ENCODE measurements at places on chromosomes 11 and 22.
A peak's percentile ranks its signal among the peaks of the same experiment; 100 is the strongest.

DNA sequence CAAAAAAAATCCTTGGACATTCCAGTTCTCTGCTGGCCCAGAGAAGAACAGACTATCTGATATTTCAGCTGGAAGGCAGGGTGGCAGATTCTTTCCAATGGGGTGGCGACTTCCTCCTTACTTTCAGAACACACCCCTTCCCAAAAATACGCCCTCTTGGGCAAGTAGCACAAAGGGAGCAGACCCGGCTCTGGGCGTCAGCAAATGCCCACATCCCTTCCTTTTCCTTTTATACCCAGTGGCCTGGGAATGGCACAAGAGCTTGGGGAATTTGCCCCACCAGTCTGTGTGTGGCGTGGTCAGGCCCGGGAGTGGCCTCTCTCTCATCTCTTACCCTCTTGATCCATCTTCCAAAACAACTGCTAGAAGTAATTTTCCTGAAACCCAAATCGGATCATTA lies 33.0 kb upstream of the NUP160 start:
- DNase-seq, result no peak

DNA sequence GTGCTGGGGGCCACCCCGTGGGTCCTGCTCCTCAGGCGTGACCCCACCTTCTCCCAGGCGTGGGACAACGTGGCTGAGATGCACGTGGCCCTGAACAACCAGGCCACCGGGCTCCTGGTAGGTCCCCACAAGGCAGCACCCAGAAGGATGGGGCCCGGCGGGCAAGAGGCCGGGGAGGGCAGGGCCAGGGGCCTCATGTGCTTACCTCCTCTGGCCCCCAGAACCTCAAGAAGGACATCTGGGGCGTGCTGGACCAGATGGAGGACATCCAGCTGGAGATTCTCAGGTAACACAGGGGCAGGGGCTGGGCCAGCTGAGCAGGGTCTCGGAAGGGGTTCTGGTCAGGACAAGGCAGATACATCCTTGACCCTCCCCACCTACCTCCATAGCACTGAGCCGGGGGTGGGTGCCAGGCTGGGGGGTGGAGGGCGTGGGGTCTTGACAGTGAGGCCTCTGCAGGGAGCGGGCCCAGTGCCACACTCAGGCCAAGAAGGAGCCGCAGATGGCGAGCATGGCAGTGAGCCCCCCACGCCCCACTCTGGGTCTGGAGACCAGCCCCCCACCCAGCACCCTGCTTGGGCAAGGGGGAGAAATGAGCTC lies 186.3 kb downstream of the IGLL1 start:
- no peak for DNase-seq

- DNase-seq, result no peak
Observed at GRCh38 chr11:33157103-33158027, 3.9 kb downstream of the CSTF3 start.

DNA sequence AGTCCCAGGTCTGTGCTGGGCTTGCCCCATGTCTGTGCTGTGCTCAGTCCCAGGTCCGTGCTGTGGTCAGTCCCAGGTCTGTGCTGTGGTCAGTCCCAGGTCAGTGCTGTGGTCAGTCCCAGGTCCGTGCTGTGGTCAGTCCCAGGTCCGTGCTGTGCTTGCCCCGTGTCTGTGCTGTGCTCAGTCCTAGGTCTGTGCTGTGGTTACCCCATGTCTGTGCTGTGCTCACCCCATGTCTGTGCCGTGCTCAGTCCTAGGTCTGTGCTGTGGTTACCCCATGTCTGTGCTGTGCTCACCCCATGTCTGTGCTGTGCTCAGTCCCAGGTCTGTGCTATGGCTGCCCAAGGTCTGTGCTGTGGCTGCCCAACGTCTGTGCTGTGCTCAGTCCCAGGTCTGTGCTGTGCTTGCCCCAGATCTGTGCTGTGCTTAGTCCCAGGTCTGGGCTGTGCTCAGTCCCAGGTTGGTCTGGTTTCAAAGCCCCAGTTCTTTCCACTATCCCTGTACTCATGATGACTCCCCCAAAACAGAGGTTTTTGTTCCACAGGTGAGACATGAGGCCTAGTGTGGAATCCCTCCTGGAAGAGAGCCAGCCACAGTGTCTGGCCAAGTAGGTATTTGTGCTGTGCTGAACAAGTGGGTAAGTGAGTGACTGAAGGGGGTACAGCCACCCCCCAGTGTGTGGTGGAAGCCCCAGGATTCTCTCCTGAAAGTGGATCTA lies 34.8 kb downstream of the IRAG1 start:
- no peak for DNase-seq

DNA sequence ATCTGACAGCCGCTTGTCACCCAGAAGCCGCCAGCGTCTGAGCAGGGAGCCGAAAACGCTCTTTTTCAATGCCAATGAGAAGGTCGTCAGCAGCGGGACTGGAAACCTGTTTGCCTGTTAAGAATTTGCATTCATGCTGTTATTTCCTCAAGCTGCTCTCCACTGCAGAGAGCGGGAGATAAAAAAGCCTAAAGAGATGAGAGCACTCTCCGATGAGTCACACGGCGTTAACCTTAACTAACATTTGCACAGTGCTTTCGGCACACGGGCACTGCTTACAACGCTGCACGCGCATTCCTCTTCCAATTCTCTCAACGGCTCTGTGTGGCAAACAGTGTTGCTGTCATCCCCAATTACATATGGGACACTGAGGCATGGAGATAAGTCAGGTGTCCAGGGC lies 40.0 kb upstream of the RTL6 start:
- DNase-seq, result no peak

DNA sequence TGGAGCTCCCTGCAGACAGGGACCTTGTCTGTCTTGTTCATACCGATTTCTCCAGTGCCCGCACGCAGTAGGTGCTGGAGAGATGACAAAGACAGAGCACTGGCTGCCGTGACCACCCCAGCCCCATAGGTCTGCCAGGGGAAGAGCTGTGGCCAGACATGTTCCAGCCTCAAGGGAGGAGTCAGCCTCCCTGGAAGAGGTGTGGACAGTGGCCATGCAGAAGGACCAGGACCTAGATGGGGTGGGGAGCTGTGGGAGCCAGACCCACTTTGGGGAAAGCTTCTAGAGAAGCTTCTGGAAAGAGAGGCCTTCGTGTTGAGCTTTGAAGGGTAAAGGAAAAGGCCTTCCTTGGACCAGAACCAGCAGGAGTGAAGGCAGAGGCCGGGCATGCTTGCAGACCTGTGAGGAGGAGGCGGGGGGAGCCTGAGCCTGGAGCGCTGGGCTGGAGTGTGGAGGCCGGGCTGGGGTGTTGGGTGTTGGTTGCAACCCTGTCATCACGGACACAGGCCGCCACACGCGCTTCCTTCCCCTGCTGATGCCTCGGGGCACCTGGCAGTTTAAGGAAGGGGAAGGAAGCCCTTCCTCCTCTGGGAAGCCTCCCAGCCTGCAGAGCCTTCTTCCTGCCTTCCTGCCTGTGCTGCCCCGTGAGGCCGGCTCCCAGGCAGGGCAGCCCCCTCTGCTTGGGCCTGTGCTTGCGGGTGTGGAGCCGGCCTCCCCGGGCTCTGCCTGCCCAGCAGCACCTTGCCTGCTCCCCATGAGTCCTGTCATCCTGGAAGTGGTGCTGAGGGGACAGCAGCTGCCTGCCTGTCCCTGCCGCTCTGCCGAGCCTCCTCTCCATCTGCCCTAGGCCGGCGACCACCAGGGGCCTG lies 12.3 kb downstream of the RELT start:
- DNase-seq, result no peak

DNA sequence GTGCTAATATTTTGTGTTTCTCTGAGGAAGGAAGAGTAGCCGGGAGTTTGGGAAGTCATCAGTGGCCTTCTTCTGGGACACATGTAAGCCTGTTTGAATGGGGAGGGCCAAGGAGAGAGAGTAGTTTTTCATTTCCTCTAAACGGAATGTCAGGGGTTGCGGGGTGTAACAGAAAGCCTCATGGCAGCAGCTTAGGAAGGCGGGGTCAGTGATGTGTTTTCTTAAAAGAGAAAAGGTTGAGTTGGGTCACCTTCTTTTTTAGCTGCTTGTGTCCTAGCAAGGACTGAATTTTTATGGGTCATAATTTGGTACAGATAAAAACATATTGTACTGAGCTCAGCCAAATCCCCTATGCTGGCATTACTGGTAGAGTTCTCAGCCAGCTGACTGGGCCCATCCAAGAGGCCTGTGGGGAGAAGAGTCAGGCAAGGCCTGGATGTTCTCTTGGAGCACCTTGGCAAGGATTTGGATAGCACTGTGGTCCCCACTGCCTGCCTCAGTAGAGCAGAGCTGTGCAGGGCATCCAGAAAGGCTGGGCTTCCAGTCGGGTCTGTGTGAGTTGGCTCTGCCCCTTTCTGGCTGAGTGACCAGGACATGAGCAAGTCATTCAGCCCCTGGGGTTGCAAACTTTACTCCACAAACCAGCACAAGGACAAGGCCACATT lies 29.4 kb upstream of the NAV2 start:
- DNase-seq, result no peak

DNA sequence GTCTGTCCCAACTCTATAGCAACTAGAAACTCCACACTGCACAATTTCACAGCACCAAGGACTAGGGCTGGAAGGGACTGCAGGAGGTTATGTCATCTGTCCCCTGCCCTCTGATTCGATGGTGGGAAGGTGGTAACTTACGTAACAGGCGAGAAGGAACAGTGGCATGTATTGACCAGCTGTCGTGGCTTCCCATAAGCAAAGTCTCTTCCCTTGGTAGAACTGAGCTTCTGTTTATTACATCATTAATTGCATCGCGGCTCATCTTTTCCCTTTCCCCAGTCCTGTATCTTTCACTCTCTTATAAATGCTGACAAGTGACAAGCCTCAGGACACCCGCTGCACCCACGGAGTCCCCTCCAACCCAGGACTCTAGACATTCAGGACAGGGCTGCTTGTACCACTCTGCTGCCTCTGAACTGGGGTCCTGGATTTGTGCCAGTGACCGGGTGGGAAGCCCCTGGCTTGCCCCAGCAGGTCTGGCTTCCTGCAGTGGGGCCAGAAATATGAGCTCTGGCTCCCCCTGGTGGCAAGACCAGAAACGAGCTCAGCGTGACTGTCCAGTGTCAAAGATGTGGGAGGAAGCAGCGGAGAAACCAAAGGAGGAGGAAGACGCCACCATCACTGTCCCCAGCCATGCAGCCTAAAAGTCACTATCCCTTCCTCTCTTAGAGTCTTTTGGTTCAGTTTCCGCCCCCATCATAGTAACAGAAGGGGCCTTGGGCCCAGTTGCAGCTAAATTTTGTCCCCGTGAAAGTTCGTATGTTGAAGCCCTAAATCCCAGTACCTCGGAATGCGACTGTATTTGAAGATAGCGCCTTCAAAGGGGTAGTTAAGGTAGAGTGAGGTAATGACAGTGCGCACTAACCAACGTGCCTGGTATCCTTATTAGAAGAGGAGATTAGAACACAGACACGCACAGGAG lies 84.5 kb downstream of the ISX start:
- peak; percentile 12 for DNase-seq

DNA sequence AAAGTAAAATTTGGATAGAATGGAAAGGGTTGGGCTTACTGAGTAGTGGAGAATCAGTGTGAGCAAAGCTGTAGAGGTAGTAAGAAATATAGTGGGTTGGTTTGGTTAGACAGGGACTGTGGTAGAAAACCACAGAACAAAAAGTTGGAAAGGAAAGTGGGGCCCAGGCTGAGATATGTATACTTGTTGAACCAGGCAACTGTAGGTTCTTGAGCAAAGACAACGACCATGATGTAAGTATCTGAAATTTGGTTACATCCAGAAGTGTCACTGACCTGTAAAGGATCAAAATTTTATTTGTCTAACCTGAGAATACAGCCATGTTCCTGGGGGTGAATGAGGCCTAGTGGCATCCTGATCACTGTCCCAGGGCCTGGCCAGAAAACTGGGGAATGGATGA lies 114.1 kb downstream of the STIM1 start:
- DNase-seq, result no peak

- DNase-seq, result no peak
Observed at GRCh38 chr11:2699185-2699530, 636 bp downstream of the KCNQ1OT1 start.

- no peak for DNase-seq
Observed at GRCh38 chr11:14554959-14555358, 34.8 kb upstream of the PSMA1 start.

DNA sequence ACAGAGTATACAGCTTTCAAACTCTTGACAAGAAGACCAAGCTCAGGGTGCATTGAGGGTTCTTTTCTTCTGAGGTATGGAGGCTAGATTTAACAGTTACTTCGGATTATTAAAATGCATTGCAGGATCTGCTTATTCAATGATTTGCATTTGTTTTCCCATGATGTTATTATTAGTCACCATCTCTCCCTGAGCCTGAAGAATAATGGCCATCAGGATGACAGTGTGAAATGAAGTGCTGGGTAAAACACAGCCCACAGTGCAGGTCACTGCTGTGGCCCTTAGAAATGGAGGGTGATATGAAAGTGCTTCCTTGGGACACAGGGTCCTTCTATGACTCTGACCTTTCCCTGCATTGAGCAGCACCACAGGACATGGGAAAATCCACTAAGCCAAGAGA lies 40.0 kb downstream of the TECTA start:
- DNase-seq, result no peak

DNA sequence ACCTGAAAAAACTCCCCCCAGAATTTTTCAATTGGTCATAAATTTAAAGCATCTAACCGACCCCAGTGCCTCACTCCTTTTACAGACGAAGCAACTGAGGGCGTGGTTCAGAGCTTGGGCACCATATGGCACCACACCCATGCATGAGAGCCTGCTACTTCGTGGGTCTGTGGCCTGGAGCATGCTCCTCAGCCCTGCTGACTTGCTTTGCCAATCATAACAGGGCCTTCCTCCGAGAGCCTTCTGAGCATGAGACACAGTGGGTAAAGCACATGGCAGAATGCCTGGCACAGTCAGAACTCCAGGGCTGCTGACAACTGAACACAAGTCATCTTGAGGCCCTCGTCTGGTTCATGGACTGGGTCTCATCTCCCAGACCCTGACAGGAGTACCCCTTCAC lies 33.3 kb downstream of the HIRA start:
- DNase-seq, result no peak

All from kidney epithelial cell (primary cell).